ENCODE measurements at places on chromosomes 5 and 9.

DNA sequence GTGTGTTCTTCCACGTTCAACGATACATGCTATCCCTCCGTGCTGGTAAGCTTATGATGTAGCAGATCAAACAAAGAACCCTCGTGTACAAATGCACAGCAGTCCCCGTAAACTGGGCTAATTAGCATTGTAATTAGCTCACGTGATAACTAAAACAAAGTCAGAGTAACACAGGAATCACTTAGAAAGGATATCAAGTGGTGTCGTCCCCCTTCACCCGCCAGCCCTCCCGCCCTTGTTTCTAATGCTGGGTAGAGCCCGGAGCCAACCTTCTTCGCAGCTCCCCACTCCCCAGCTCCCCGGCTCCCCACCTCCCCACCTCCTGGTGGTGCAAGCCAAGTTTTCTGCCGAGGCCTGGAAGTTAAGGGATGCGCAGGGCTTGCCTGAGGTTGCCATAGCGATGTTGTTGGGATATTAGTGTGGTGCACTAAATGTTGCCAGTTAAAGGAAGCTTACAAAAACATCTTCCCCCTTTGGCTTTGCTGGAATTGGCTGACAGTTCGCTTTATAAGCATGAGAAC, 357.9 kb upstream of the CCNH start:
- no peak for DNase-seq

DNA sequence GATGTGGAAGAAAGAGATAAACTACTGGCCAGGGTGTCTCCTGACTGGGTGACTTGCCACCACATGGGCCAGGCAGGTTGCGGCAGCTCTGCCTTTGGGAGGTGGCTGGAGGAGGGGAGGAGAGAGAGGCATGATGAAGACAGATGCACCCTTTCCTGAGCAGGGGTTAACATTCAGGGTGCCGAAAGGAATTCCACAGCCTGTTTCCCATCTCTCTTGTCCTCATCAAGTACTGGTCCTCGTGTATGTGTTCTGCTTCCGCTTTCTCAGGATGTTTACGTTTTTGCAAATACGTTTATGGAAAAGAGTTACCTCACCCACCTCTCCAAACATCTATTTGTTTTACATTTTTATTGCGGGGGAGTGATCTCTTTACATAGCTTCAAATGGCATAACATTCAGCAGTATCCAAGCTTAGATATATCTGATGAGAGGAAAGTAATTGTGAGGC, 73.4 kb downstream of the C9orf85 start:
- DNase-seq: no peak

- no peak for DNase-seq
Observed at GRCh38 chr9:120927269-120928014, 846 bp upstream of the TRAF1 start.

DNA sequence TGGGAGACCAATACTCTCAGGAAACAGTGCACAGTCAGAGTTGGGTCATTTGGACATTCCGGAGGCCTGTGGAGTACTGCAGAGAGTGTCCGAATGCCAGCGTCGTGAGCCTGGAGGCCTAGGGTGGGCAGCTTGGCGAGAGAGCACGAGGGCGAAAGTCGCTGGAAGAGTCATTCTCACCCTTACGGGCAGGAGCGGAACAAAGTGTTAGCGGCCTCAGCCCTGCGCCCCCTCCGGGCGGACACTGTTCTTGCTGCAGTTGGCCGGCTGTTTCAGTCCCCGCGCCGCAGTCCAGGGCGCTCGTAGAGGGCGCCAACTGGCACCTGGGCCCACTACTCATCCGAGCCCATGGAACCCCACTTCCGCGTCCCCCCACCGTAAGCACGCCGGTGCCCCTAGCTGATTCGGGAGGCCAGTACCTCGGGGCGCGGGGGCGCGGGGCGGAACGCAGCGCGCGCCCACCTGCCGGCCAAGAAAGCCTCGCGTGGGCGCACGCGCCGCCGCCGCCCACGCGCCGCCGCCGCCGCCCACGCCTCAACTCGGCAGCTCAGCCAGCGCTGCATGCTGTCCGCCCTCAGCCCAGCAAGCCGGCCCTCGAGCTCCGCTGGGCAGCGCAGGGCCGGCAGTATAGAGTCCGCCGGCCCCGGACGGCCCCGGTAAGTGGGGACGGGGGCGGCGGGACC, 99.7 kb upstream of the CCL21 start:
- peak; percentile 68 for DNase-seq

DNA sequence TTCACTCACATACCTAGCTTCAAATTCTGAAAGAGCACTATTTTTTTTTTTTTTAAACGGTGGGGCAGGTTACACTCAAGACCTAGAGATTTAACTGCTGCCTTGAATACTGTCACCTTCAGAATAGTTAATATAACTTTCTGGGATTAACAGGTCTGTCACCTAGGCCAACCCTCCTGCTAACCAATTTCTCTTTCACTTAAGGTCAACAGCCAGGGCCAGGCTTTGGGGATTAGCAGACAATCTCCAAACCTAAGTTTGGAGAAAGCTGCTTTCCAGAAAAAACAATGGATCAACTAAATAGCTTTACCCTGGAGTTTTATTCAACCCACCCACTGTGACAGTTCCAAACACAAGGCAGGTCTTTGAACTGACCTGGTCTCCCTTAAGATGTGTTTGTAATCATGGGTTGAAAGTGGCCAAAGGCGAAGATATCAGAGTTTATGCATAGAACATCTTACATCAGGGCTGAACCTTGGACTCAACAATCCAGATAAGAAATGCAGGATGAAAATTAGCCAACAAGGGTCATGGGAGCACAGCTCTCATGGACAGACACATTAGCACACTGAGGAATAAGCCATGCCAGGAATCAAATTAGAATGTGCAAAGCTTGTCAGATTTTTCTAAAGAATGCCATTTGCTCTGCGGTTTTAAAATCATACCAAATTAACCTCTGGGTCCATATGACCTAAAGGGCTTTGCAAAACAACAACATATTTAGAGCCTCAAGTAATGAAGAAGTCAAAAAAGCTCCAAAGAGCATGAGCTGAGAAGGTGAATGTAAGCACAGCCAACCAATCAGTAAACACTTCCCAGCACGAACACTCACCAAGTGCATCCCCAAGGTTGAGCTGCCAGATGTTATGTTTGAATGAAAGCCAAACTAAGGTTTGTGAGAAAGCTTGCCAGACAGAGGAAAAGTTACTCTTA, 538.5 kb upstream of the DMAC1 start:
- DNase-seq: no peak

GRCh38 chr9:12784461-12785259, 9.8 kb downstream of the LURAP1L start:
- no peak for DNase-seq

- DNase-seq: no peak
Observed at GRCh38 chr5:155313518-155313917, 300.0 kb downstream of the KIF4B start.

GRCh38 chr9:128026773-128027541, 40.2 kb downstream of the NAIF1 start:
- DNase-seq: no peak

- peak; percentile 72 for DNase-seq
Observed at GRCh38 chr9:125409637-125410521, 148.3 kb downstream of the GAPVD1 start.
